ENCODE measurements at places on chromosomes 1 and 21.

DNA sequence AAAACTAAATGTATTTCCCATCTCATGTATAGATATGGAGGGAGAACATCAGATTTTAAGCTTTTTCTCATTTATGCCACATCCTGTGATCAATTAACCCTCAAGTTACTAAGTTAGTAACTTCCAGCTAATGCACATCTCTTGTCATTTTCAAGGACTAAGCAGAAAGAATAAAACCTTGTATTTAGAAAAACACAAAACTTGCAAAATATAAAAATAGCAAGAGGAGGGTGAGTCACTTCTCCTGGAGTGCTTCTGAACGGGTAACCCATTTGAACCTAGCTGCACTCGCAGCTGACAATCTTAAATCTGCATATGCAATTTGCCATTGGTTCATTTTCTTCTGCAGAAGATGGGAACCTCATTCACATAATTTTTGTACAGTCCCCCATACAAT, 500.5 kb downstream of the SETD4 start:
- DNase-seq, result peak; percentile 74

DNA sequence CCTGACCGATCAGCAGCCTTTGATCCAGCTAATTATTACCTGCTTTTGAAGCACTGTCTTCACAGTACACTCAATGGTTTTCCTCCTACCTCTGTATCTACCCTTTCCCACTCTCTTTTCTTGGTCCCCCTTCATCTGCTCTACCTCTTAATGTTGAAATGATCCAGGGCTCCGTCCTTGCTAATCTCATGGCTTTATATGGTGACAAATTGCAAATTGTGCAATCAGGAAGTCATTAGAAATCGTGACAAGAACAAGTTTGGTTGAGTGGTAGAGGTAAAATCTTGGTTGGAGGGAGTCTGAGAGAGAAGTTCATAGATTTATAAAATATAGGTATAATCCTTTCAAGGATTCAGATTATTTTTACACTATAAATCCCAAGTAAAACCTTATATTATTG, 9.6 kb upstream of the CYB5R1 start:
- no peak for DNase-seq

DNA sequence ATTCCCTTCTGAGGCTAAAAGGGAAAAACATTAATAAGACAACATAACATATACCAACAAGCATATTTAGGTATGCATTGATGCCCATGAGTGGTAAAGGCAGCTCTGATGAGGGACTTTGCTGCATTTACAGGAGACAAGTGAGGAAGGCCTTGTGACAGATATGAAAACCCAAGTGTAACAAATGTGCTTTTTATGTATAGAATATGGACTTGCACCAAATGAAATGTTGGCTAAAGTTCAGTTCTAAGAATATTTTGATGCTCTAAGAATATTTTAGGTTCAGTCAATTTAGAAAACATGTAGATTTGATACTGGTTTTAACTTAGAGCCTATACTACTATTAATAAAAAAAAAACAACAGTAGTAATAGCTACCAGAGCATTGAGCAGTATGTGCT, 424.7 kb downstream of the LMO4 start:
- DNase-seq, result no peak

- DNase-seq, result no peak
Observed at GRCh38 chr1:50667710-50668356, 244.6 kb upstream of the DMRTA2 start.

DNA sequence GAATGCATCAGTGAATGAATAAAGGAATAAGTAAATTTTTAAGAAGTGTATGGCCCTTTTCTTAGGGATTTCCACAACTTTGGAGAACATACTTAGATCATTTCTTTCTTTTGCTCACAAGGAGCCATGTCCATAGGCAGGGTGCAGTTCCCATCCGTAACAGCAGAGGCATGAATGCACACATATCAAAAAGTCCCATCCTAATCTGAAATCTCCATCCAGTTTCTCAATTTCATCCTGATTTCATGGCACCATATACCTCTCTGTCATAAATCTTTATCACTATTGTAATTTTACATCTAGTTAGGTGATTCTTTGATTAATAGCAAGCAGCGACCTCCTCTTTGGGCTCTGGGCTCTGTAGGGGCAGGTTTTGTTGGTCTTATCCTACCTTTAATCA, 359.2 kb downstream of the RRAGC start:
- no peak for DNase-seq

DNA sequence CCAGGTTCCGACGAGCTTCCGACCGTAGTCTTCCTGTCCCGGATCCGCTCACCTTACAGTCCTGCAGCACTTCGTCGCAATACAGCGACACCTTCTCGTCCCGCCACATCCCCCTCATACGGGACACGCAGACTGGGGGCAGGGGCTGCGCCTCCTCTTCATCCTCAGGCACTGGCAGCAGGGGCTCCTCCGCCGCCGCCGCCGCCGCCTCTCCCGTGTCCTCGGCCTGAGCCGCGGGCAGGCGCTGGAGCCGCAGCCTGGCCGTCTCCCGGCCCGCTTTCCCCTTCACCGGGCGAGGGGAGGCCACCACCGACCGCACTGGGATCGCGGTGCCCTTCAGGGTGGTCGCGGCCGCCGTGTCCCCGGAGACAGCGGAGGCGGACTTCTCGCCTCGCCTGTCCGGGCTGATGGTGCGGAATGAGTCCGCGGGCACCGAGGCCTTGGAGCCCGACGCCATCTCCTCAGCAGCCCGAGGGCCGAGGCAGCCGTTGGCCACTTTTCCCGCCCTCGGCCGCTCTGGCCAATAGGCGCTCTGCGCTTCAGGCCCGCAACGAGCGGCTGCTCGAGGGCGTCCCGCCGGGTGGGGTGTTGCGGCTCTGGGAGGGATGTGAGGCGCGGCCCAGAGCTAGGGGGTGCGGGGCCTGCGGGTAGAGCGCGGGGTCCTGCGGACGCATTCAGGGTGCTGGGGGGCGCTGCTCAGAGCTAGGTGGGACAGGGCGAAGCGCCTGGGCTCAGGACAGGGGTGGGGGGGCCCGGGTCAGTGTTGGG, at the start of gene SHCBP1L:
SHCBP1L (minus strand) TSS at position 490 of the 768 bp plus-strand sequence; CDS start at position 457, 33 bp downstream.
- no peak for DNase-seq

GRCh38 chr21:32307706-32308105, 9.1 kb downstream of the MRAP start:
- DNase-seq, result peak; percentile 60

DNA sequence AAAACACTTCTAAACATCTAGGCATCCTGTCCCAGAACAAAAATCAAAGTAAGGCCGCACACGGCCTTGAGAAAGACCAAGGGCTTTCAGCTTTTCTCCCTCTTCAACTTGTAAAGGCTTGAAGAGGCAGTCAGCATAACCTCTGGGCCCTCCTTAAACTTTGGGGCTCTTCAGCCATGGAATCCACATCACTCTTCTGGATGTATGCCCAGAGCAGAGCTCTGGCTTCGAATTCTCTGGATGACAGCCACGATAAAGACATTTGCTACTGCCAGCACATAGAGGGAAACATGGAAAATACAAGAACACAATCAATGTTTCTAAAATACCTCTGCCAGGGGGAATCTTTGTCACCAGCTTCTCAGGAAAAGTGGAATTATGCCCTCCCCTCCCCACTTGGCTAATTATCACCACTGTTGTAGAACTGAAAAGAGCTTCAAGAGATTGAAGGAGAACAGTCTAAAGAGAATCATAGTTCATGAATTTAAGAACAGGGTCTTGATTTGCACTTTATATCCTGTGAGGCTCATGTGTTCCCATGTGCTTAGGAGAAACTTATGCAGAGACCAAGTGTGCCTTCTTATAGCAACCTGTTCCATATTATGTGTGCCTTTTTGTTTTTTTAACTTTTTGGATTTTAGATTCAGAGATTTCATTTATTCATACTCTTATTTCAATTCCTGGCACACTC, 39.0 kb upstream of the DPT start:
- peak; percentile 13 for DNase-seq

- no peak for DNase-seq
Observed at GRCh38 chr1:224759681-224760091, 143.6 kb downstream of the CNIH3 start.

- DNase-seq, result no peak
Observed at GRCh38 chr1:225713281-225713680, 60.4 kb upstream of the ENAH start.

DNA sequence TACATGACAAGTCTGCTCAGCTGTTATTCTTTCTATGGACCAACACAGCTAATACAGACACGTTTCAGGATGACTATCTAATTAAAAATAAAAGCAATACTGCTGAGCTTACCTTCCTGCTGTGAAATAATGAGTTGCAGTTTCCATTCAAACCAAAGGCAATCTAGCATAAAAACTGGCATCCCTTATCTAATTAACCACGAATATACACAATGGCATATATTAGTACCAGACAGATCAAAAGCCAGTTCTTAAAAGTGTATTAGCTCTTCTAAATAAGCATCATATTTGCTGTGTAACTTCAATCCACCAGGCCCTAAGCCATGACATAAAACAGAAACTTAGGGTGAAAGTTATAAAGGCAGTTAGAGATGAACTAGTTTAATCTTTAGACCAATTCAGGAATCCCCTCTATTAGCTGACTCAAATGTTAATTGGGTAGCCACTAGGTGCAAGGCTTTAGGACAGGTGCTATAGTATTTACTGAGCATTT, 20.6 kb downstream of the TESK2 start:
- no peak for DNase-seq

- DNase-seq, result no peak
Observed at GRCh38 chr21:35231090-35231489, 182.0 kb upstream of the RUNX1 start.
